Stimulated activated CD8-positive, alpha-beta memory T cell treated with anti-CD3 and anti-CD28 coated beads, Interleukin-7, amount 100 ng/mL, for 1 hour (primary cell): ENCODE measurements at places on chromosomes 2 and 18.

DNA sequence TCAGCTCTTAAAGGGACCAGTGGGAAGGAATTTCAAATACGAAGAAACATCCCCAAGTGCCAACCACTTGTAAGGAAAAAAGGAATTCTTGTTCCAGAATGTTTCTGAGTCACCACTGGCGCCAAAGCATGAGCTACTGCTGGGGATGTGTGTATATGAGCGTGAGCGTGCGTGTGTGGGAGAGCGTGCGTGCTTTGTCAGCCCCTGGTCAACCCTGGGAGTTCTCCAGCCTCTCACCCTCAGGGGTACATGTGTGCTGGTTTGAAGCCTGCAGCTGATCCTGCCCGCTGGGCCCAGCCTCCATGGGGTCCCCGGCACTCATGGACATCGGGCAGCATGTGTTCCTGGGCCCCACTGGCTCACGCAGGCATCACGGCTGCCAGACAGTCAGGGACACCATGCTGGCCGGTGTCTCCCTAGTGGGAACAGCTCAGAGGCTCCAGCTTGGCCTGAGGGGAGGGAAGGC lies 17.1 kb downstream of the HS6ST1 start:
- no peak for DNase-seq

DNA sequence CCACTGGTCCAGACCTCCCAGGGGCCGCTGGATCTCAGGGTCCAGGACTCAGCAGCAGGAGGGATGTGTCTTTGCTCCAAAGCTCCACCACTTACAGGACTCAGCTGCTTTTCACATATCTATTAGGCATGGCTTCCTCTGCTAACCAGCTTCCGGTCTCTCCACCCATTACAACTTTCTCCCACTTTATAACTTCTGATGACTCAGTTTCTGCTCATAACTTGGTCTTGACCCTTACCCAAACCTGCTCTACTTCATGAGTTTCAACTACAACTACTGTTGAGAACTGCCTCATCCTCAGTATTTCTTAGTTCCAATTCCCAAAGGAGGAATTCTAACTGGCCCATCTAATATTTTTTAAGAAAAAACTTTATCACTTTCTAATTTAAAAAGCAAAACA lies 17.2 kb downstream of the SULT1C2 start:
- no peak for DNase-seq

- no peak for DNase-seq
Measured at GRCh38 chr2:35343135-35343534, 1012.4 kb upstream of the CRIM1 start.

DNA sequence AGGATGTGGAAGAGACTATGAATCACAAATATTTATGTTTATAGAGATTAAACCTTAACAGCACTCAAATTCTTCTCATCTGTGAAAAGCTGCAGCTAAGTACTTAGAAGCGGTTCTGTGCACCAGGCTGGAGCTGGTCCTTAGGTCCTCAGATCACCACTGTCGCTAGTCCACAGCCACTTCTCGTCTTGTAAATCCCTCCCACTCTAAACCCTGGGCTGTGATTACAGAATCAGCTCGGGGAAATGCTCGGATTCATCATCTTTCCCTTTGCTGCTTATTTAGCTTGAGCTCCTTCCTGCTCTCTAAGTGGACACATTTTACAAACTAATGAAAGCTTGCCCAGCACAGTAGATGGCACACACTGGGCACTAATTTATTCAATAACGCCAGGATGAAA lies 61.7 kb downstream of the RNF152 start:
- no peak for DNase-seq

DNA sequence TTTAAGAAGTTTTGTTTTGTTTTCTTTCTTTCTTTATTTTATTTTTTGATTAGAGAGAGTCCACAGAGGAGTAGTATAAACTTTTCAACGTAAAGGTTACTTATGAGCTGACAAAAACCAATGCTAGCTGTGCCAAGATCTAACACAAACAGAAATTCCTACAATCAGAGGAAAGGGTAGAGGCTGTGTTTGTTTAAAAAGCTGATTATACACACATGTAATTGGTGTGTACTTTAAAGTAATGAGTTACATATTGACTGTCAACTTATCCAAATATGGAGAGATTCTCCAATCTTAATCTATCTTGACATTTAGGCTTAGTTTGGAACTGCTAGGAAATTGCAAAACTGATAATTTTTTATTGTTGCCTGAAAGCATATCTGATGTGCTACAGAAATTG lies 63.7 kb upstream of the FAM110C start:
- no peak for DNase-seq

GRCh38 chr2:220837226-220837625 lies 734.9 kb downstream of the EPHA4 start:
- no peak for DNase-seq

DNA sequence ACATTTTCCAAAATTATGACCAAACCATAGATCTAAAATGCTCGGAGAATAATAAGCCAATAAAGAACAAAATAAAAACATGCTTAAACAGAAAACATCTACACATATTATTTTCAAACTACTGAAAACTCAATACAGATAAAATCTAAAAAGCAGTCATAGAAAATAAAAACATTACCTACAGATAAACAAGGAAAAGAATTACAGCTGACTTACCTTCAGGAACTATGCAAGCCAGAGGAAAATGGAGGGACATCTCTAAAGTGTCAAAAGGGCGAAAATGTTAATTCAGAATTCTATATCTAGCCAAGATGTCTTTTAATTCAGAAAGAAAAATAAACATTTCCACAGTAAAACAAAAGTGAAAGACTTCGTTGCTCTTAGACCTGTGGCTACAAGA lies 112.9 kb upstream of the GYPC start:
- DNase-seq: no peak

- DNase-seq: no peak
Measured at GRCh38 chr2:21103274-21103891, 20.4 kb upstream of the TDRD15 start.
